ENCODE measurements at places on chromosomes 2 and 18. TPM values are rescaled to one million over a fixed set of nuclear protein-coding genes. Genes with fewer than 3 reads are reported as not detected.
A peak's percentile ranks its signal among the peaks of the same experiment; 100 is the strongest.

- H3K36me3 ChIP-seq = no peaks in the 10 kb centered on the region
- H3K27ac ChIP-seq = no peak overlapping the region
- H3K27me3 ChIP-seq = peaks cover 1% of the 10 kb centered on the region
- H3K4me1 ChIP-seq = no peaks in the 10 kb centered on the region
Observed at GRCh38 chr2:235810846-235811245, 317.0 kb downstream of the AGAP1 start.

DNA sequence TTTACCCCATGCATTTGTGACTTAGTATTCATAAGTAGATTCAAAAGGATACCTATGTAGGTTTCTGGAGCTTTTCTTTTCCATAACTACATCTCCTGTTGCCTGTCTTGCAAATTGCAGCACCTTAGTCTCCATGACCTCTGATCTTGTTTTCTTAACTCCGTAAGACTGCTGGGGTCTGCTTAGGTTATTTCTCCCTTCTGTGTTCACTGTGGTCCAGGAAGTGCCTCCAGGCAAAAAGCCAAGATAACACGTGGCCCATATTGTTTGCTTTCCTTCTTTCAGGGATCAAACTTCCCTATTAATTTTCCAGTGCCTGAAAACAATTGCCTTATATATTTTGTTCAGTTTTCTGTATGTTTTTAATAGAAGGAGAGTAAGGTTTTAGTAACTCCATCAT is 86.4 kb downstream of the GCA start:
- H3K27me3 ChIP-seq = peaks cover 5% of the 10 kb centered on the region
- H3K4me3 ChIP-seq = no peak overlapping the region
- H3K27ac ChIP-seq = no peak overlapping the region
- H3K4me1 ChIP-seq = no peaks in the 10 kb centered on the region
- no peaks in the 10 kb centered on the region for H3K36me3 ChIP-seq

DNA sequence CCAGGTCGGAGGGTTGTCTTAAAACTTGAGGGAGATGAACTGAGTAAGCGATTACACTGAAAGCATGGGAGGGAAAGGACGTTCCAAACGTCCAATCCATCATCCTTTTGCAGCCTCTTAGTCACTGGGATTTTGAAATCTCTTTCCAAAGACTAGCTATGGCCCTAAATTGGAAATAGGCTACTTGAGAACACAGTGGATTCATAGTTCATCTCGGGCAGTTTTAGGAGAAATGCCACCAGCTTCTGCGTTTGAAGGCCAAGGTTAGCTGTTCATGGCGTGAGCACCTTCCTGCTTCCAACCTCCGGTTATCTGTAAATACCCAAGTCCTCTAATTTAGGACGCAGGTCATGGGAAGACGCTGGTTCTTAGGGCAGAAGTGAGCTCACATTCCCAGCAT is 821 bp upstream of the EML6 start:
- peaks cover 17% of the 10 kb centered on the region for H3K27me3 ChIP-seq
- no peaks in the 10 kb centered on the region for H3K36me3 ChIP-seq
- H3K4me3 ChIP-seq = peak overlapping the region; percentile 81
- no peak for DNase-seq

- DNase-seq = no peak
- no peaks in the 10 kb centered on the region for H3K36me3 ChIP-seq
- no peak overlapping the region for H3K27ac ChIP-seq
- H3K4me3 ChIP-seq = no peak overlapping the region
Observed at GRCh38 chr2:239814861-239815601, 210.1 kb downstream of the NDUFA10 start.

- DNase-seq = no peak
- H3K4me1 ChIP-seq = no peaks in the 10 kb centered on the region
- no peaks in the 10 kb centered on the region for H3K36me3 ChIP-seq
- H3K4me3 ChIP-seq = no peak overlapping the region
- H3K27ac ChIP-seq = no peak overlapping the region
Observed at GRCh38 chr2:72027426-72028161, 120.1 kb downstream of the CYP26B1 start.

DNA sequence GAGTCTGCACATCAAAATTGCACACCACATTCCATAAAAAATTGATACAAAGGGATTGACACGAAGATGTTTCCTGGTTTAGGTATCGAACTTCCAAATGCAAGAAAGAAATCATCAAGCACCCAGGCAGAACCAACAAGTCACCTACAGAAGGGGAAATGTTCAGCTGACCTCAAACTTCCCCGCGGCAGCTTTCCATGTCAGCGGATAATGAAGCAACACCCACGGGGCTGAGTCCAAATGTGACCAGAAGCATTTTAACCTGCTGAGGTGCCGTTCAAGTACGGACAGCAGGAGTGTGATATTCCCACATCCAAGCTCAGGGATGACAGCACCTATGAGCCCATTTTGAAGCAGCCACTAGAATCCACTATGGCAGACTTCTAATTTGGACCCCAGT is 124.9 kb downstream of the GALNT14 start:
- H3K36me3 ChIP-seq = no peaks in the 10 kb centered on the region
- no peak for DNase-seq
- H3K27ac ChIP-seq = no peak overlapping the region
- H3K4me1 ChIP-seq = no peaks in the 10 kb centered on the region

GRCh38 chr18:50038448-50038847 is 156.5 kb downstream of the MYO5B start:
- no peaks in the 10 kb centered on the region for H3K36me3 ChIP-seq
- no peak overlapping the region for H3K4me3 ChIP-seq
- peaks cover 3% of the 10 kb centered on the region for H3K27me3 ChIP-seq
- H3K27ac ChIP-seq = no peak overlapping the region
- H3K4me1 ChIP-seq = no peaks in the 10 kb centered on the region
- DNase-seq = no peak

- no peaks in the 10 kb centered on the region for H3K4me1 ChIP-seq
- DNase-seq = no peak
- peaks cover 2% of the 10 kb centered on the region for H3K36me3 ChIP-seq
- H3K27me3 ChIP-seq = no peaks in the 10 kb centered on the region
- H3K4me3 ChIP-seq = no peak overlapping the region
- no peak overlapping the region for H3K27ac ChIP-seq
Observed at GRCh38 chr2:240468303-240469238, 33.1 kb downstream of the GPC1 start.

DNA sequence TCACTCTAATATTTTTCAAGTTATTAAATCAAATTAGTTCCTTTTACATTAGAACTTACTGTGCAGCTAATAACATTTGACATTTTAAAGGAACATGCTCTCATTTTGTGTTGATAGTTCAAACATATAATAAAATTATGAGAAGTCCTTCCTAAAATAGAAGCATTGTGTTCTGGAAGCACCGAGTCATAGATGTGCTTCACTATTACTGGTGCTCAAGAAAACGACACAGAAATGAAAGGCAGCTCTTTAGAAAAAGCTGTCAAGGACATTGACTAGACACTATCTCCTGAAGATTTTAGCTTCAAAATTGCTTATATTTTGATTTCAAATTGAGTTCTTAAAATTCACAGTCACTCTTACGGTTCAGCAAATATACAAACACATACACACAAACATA is 338.3 kb downstream of the NBAS start:
- H3K27ac ChIP-seq = no peak overlapping the region
- no peaks in the 10 kb centered on the region for H3K27me3 ChIP-seq
- no peak for DNase-seq
- no peak overlapping the region for H3K4me3 ChIP-seq
- H3K36me3 ChIP-seq = peaks cover 15% of the 10 kb centered on the region

DNA sequence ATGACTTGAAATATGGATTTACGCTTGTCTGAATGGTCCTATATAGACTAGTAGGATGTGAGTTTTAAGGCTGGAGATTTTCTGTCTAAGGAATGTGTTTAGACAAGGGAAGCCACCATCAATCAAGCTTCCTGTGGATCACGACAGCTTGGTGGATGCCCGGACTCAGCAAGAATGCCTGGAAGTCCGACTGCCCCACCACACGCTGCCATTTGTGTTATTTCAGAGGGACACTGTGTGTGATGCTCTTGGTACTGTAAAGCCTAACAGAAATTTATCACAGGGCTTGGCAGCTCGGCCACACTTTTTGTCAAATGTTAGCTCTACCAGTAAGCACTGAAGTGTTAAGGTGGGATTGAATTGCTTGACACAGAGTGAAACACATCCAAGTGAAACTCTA is 127.1 kb upstream of the CDH7 start:
- DNase-seq = no peak
- H3K4me1 ChIP-seq = no peaks in the 10 kb centered on the region
- H3K36me3 ChIP-seq = no peaks in the 10 kb centered on the region
- H3K27ac ChIP-seq = no peak overlapping the region
- H3K27me3 ChIP-seq = no peaks in the 10 kb centered on the region

DNA sequence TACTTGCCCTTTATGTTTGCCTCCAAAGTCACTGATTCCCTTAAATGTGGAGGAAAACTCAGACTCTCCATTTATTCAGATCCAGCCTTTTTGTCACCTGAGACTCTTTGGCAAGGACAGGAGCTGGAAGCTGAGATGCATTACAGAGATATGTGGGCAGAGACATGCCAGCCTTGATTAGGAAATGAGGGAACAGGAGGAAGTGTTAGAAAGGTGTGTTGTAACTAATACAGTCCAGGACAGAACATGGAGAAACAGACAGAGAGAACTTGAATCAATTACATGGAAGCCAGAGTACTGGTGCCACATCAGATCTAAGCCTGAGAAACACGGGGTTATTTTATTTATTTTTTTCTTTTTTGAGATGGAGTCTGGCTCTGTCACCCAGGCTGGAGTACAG is 79.0 kb downstream of the SP100 start:
- DNase-seq = no peak
- H3K4me3 ChIP-seq = no peak overlapping the region
- H3K36me3 ChIP-seq = peaks cover 74% of the 10 kb centered on the region

DNA sequence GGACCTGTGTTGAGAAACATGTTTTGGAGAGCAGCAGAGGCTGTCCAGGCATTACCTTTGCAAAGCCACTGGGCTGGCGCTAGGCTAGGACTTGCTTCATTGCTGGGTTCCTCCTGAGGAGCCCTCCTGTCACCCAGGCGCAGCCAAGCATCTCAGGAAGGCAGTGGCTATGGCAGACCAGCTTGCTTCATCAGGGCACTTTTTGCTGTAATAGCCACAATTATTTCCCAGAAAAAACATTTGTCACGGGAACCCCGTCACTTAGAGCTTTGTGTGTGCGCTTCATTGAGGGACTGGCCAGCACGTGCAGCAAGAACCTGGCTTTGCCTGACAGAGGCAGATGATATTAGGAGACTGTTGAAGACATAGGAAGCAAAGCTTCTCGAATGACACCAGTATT is 36.4 kb downstream of the SLC20A1 start:
- no peak for DNase-seq
- H3K27ac ChIP-seq = no peak overlapping the region
- H3K36me3 ChIP-seq = no peaks in the 10 kb centered on the region
- no peaks in the 10 kb centered on the region for H3K27me3 ChIP-seq
- peaks cover 16% of the 10 kb centered on the region for H3K4me1 ChIP-seq
- H3K4me3 ChIP-seq = no peak overlapping the region

Gene UGT1A6
- total RNA-seq = not detected

Gene EGR4
- total RNA-seq = 0.14 TPM

Gene ANKRD44
- total RNA-seq = 170 TPM

Gene CNTNAP5
- not detected for total RNA-seq

Gene CNGA3
- not detected for total RNA-seq
